ENCODE measurements at places on chromosomes 5 and 9. TPM values are rescaled to one million over a fixed set of nuclear protein-coding genes. Genes with fewer than 3 reads are reported as not detected.

IL6ST gene
- 64.9 TPM for polyA plus RNA-seq

AHRR gene
- polyA plus RNA-seq: 4.3 TPM

FAM221B gene
- polyA plus RNA-seq: 0.26 TPM

WDR38 gene
- polyA plus RNA-seq: not detected

BNC2 gene
- polyA plus RNA-seq: 5.7 TPM

IFNK gene
- polyA plus RNA-seq: not detected

SLC25A2 gene
- polyA plus RNA-seq: not detected

PCDHB3 gene
- polyA plus RNA-seq: 1.4 TPM

ZDHHC11 gene
- 4.7 TPM for polyA plus RNA-seq

- no peak for DNase-seq
Observed at GRCh38 chr5:143318270-143318669, 85.2 kb downstream of the NR3C1 start.

DNA sequence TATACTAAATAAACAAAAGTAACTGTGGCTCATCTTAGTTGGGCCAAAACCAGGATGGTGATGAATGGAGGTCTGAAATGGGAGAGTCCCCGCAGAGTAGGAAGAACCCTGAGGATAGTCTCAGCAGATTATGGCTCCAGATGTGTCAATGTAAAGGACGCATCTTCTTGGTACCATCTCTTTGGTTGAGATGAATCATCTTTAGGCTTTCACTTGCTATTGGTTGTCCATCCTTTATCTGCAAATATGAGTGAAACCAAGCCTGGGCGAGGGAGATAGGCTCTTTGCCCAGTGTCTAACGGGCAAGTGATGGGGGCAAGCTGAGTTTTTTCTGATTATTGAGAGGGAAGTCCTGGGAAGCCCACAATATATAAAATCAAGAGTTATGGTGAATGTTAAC is 19.4 kb upstream of the LCP2 start:
- no peak for DNase-seq

- DNase-seq: no peak
Observed at GRCh38 chr9:33489066-33489465, 15.3 kb upstream of the NOL6 start.

DNA sequence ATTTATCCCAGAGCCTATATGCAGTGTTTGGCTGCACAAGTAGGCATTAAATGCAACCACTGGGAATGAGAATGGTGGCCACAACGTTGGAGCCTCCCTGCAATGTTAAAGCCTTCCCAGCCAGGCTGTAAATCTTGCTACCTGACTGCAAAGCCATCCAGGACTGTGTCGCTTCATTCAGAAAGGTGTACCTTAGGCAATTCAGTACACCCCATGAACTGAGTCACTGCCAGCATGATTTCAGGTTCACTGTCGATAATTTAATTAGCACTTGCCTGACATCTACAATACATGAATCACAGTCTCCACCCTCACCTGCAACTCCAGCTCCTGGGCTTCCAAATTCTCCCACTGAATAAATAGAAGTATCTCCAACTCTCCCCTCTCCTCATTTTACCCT is 108.4 kb downstream of the SLIT3 start:
- no peak for DNase-seq

- DNase-seq: no peak
Observed at GRCh38 chr9:97813072-97813471, 40.0 kb upstream of the FOXE1 start.

DNA sequence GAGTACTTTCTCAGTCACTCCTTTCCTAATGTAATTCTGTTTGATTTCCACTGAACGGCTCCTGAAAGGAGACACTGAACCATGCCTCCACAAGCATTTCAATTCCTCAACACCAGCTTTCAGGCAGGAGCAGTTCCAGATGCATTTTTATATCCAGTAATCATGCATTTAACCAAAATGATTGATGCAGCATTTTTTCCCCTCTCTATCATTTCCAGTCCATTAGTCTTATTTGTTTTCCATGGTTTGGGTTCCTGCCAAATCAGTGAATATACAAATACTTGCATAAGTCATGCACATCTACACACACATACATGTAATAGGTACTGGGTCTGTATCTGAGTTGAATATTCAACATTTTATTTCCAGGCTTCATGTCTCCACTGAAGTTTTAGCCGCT is 122.7 kb downstream of the GRIA1 start:
- no peak for DNase-seq

DNA sequence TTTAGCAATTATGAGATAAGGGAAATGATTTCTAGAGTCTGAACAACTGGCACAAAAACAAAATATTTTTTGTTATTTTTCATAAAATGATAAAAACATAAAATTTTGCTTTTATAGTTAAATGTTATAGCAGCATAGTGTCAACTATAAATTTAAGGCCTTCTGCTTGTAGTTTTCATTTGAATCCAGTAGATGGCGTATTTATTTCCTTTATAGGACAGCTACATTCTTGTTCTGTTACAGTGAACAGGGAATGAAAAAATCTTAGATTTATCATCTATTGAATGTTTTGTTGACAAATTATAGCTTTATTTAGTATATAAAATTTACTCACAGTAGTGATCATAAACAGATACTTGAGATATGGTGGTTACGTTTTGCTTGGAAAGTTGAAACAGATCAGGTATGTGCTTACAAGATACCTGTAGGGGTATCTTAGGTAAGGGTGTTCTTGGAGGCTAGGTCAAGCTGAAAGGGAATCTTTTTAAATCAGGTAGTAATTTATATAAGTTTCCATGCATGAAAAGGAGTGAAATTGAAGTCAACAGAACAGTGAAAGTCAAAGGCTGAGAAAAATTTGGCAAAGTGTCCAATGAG is 239.3 kb upstream of the GRIN3A start:
- DNase-seq: no peak

GRCh38 chr9:119963258-119963797 is 594.1 kb upstream of the BRINP1 start:
- no peak for DNase-seq

DNA sequence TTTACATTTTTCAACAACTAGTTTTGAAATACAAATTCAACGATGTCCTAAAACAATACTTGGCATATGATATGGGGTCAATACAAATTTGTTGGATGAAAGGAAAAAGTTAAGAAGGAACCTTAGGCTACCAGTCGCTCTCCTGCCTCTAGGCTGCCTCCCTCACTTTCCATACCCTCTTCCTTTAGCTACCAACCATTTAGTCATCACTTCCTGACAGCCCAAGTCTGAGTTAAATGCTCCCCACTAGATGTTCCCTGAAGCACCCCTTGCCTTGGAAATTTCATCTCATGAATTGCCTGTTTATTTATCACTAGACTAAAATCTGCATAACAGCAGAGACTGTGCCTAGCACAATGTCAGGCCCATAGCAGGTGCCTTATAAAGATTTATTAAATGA is 2.7 kb upstream of the LARS1 start:
- DNase-seq: no peak

GRCh38 chr5:157993986-157994691 is 135.2 kb upstream of the CLINT1 start:
- DNase-seq: no peak

GRCh38 chr9:626596-626995 is 214.9 kb upstream of the DMRT1 start:
- no peak for DNase-seq

- no peak for DNase-seq
Observed at GRCh38 chr9:98854266-98854665, 46.8 kb downstream of the GALNT12 start.

GRCh38 chr5:135432113-135432512 is 15.0 kb downstream of the DCANP1 start:
- DNase-seq: no peak

DNA sequence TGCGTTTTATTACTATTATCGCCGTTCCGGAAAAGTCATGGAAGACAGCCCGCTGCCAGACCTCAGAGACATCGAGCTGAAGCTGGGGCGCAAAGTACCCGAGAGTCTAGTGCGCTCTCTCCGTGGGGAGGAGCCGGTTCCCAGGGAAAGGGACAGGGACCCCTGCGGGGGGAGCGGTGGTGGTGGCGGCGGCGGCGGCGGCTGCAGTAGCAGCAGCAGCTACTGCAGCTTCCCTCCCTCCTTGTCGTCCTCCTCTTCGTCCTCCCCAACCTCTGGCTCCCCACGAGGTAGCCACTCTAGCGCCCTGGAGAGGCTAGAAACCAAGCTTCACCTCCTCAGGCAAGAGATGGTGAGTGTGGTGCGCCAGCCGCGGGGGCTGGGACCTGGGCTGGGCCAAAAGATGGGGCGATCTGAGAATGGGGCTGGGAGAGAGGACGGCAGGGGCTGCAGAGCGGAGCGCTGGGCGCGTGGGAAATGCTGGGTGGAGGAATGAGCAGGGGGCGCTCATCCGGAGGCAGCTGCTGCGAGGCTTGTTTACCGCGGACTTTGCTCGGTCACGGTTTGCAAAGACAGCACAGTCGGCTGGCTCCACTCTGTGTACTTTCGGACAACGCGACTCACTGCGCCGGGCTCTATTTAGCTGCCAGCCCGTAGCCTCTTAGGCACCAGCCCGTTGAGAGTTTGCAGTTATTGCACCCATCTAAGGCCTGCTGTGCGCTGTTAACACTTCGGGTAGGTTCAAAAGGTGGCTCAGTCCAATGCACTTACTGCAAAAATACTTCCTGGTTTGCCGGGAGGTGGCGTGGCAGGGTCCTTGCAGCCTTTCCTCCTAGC is 1.1 kb downstream of the LURAP1L start:
- DNase-seq: peak; percentile 91

DNA sequence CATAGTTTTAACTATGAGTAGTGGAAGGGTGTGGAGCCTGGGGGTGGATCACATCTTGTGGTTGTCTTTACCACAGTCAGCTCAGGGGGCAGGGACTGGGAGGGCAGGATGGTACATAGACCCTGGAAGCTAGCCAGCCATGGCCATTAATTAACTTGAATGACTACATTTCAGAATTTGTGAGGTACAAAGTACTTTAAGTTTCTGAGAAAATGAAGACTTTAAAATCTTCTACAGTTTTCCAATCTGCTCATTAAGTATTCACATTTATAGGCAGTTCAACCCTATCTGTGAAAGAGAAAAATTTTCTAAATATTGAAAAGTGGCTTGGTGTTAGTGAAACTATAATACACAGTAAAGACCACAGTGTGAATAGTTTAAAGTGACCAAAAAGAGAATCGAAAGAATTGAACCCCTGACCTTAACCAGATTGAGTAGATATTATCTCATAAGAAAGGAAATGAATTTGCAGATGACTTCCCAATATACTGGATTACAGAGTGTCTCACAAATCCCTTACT is 234.2 kb upstream of the MEF2C start:
- no peak for DNase-seq

DNA sequence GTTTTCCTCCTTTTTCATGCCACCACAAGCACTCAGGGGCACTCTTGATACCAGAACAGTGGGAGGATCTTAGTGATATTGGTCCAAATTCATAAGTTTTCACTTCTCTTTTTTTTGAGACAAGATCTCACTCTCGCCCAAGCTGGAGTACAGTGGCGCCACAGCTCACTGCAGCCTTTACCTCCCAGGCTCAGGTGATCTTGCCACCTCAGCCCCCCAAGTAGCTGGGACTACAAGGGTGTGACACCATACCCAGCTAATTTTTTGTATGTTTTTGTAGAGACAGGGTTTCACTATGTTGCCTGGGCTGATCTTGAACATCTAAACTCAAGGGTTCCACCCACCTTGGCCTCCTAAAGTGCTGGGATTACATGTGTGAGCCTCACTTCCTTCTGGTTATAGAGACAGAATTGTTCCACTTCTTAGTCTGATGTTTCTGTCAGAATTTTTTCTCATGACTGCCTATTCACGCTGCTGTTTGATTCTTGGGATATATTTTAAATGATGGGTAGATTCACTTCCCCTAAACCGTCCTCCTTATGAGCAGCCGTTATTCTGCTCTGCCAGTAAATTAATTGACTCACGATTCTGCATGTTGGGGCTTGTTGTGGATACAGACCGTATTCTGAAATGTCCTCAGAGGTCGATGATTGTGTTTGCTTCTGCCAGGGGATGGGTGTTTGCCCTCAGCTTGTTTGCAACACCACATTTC is 30.8 kb downstream of the MTAP start:
- DNase-seq: no peak

- no peak for DNase-seq
Observed at GRCh38 chr9:127712867-127713266, 2.6 kb downstream of the PTRH1 start.

DNA sequence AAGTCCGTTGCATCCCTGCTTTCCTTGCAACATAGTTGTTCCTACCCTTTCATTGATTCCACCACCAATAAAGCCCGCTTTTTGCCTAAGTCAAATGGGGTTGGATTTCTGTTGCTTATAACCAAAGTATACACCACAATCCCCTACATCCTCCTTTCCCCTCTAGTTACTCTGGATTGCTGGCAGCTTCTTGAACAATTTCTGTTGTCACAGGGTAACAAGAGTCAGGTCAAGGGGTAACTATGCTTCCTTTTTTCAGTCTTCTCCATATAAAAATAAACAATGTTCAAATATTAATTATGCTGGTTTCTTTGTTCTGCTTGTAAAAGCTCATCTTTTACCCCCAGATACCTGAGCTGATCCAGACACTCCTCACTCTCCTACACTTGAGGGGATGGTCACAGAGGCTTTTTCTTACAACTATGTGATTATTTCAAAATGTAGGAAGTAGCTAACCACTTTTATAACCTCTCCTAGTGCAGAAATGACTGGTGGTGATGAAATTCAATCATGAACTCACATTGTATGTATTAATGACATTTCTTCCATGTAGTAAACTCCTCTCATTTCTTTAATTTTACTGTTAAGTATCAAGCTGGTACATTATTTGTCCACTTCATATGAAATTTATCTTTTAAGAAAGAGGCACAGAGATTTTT is 136.5 kb downstream of the SNX18 start:
- no peak for DNase-seq

GRCh38 chr5:124124711-124125229 is 612.8 kb downstream of the CSNK1G3 start:
- DNase-seq: peak; percentile 38

GRCh38 chr5:125323613-125324012 is 577.2 kb upstream of the ZNF608 start:
- DNase-seq: no peak

DNA sequence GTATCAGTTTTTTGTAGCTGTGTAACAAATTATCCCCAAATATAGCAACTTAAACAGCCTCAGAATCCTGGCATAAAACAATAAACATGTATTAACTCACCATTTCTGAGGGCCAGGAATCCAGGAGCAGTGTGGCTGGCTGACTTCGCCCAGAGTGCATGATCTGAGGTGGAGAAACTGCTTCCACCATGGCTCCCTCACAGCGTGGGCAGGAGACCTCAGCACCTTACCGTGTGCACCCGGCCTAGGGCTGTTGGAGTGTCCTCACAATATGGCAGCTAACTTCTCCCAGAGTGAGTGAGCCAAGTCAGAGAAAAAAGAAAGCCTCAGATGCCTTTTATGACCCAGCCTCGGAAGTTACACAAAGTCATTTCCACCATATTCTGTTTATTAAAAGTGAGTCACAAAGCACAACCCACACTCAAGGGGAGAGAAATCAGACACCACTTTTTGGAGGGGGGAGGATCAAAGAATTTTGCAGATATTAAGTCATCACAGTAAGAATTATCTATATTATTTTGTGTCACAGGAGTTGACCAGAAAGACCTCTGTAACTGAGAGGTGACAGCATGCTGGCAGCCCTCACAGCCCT is 59.6 kb downstream of the TSTD2 start:
- no peak for DNase-seq

- DNase-seq: no peak
Observed at GRCh38 chr5:110940136-110940535, 131.4 kb upstream of the TSLP start.

GRCh38 chr9:101571114-101571513 is 23.7 kb downstream of the PPP3R2 start:
- DNase-seq: no peak

GRCh38 chr5:142978726-142979125 is 208.5 kb downstream of the ARHGAP26 start:
- DNase-seq: no peak

All from muscle of arm (tissue), 14 donors.